ENCODE measurements at places on chromosomes 3 and 15.
A peak's percentile ranks its signal among the peaks of the same experiment; 100 is the strongest.

GRCh38 chr3:83877910-83878309 is 1080.9 kb upstream of the CADM2 start:
- DNase-seq, result no peak

- DNase-seq, result no peak
Observed at GRCh38 chr15:67548236-67548852, 5.8 kb downstream of the MAP2K5 start.

- DNase-seq, result no peak
Observed at GRCh38 chr3:179942553-179943075, 94.1 kb downstream of the PEX5L start.

DNA sequence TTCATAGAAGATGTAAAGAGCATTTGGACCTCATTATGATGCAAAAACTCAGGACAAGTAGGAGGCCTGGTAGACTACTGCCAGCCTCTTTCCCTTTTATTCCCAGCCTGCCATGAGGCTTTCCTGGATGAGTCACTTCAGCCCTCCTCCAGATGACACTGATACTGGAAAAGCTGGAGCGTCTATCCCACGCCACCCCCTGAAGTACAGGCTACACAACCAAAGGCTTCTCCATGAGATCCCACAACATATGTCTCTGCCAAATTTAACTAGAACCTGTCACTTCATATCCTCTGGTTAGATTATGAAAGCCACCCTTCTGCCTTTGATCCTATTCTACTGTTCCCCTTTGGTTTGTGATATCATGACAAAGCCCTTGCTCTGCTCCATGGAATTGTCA is 56.1 kb upstream of the CPNE4 start:
- no peak for DNase-seq

DNA sequence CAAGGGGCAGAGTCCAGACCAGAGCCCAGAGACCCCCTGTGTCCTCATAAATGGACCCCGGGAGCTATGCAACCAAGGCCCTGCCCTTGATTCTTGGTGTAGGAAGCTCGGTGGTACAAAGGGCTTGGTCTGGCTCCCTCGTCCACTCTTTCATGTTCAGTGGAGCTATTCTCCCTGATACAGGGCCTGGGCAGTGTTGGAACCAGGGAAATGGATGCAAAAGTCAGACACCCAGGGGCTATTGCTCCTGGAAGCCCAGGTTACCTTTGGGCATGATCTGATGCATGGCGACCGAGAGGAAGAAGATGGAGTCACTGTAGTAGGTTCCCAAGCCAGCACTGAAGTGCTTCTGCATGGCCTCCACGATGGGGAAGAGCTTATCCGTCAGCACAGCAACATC is 44.5 kb downstream of the XXYLT1 start:
- no peak for DNase-seq

GRCh38 chr3:141380987-141381386 is 12.7 kb downstream of the ZBTB38 start:
- no peak for DNase-seq

GRCh38 chr3:188578576-188579363 is 424.8 kb downstream of the LPP start:
- peak; percentile 70 for DNase-seq

GRCh38 chr3:197117114-197117513 is 87.5 kb upstream of the MELTF start:
- DNase-seq, result no peak

- DNase-seq, result no peak
Observed at GRCh38 chr3:43012174-43012573, 33.1 kb downstream of the GASK1A start.

DNA sequence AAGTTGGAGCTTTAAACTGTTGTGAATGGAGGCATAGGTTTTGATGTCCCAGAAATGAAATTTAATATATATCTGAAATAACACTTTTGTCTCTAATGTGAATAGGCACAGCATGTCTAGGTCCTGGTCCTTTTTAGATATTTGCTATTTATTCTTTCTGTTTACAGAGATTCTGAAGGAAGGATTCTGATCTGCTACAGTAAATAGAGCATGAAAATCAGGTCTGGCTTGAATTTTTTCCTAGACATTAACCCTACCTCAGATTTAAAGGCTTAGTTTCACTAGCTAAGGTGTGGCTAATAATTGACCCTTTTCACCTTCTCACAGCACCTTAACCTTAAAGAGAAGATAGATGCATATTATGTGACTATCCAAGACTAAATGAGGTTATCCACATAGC is 48.0 kb upstream of the SYNPR start:
- no peak for DNase-seq

GRCh38 chr3:59839283-59839682 is 789.5 kb upstream of the CFAP20DC start:
- DNase-seq, result no peak

- DNase-seq, result no peak
Observed at GRCh38 chr3:153069598-153070510, 92.2 kb upstream of the RAP2B start.

DNA sequence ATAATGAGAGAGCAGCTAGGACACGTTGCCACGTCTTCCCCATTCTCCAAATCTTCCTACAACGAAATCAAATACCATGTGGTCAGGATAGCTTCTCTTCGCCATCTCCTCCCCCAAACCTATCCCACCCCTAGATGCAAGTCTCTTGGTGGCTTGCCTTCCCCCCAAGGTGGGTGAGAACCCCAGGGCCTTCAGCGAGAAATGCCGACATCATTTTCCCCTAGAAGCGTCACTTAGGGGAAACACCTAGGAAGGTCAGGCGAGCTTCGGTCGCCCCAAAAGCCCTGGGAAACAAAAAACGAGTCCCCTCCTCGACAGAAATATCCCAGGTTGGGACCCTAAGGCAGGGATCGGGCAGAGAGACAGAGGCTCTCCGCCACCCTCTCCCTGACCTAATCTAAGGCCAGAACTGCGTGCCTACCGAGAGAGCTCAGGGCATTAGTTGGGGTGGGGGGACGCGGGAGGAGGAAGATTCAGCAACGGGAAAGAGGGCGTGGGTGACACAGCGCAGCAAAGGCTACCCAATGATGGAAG is 502 bp downstream of the DPH3 start:
- no peak for DNase-seq

- DNase-seq, result no peak
Observed at GRCh38 chr3:16448639-16449070, 64.8 kb downstream of the RFTN1 start.

DNA sequence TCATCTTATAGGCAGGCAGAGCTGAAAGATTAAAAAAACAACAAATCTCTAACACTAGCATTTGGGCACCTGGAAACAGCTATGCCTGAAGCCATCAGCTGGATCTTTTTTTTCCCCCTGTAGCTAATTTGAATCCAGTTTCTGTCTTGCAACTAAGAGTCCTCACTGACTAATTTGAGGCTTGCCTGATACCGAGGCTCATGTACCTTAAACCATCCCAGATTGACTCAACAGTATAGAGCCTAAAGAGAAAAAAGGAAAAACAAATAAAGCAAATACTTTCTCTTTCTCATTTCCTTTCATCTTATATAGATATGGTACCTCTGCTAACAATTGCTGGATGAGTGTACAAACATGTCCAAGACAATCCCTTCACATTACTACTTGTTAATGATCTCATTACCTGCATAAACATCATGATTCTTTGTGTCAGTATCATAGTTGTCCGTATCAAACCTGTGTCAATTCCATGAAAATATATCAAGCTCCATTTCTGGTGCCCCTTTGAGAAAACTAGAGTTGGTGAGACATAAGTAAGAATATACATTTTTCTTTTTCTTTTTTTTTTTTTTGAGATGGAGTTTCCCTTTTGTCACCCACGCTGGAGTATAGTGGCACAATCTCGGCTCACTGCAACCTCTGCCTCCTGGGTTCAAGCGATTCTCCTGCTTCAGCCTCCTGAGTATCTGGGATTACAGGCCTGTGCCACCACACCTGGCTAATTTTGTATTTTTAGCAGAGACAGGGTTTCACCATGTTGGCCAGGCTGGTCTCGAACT is 43.1 kb downstream of the BHLHE40 start:
- DNase-seq, result no peak

GRCh38 chr15:52362497-52362896 is 66.9 kb upstream of the MYO5C start:
- no peak for DNase-seq

- no peak for DNase-seq
Observed at GRCh38 chr3:42745291-42745745, 27.7 kb downstream of the CCDC13 start.

DNA sequence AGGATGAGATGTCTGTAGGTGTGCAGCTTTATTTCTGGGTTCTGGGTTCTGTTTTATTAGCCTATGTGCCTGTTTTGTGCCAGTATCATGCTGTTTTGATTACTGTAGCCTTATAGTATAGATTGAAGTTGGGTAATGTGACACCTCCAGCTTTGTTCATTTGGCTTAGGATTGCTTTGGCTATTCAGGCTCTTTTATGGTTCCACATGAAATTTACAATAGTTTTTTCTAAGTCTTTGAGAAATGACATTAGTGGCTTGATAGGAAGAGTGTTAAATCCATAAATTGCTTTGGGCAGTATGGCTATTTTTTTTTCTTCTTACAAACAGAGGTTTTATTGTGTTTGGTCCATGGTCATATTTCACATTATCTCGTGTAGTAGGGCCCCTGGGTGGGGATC is 285.8 kb upstream of the GADL1 start:
- no peak for DNase-seq

GRCh38 chr3:26622621-26623418 is at the start of gene LRRC3B:
Gene LRRC3B, plus strand, starts transcription at chr3:26622772. Its CDS starts 86,901 bp downstream, at chr3:26709673.
- no peak for DNase-seq

GRCh38 chr3:129502641-129503408 is 25.6 kb upstream of the RHO start:
- DNase-seq, result peak; percentile 79

DNA sequence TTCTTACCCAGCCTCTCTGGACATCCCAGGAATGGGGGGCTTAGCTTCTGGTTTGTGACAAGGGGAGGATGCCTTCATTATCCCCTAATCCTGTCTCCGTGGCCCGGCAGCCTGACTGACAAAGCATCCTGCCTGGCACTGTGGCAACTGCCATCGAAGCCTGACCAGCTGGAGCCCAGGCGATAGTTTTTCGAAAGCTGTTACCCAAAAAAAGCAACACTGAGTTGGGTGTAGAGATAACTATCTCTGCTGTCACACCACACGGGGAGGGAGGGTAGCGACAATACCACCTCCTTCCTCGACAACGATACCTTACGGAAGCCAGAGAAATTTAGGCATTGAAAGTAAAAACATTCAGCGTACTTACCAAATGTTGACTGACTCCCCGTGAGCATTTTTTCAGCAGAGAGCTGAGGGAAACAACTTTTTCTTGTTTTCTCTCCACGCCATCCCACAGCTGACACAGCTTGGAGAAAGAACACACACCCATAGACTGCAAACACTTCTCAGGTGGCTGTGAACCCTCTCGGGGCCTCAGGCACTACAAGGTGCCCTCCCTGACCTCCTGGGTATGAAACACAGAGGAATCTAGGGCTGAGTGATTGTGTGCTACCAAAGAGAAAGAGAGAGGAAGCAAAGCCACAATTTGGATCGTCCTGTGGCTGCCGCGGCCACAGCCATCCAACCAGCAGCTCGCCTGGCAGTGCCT is 361.9 kb upstream of the ICE2 start:
- DNase-seq, result no peak

Data from Right ventricle myocardium inferior (tissue), 1 donor.